ENCODE measurements at places on chromosomes 16 and 17. TPM values are rescaled to one million over a fixed set of nuclear protein-coding genes. Genes with fewer than 3 reads are reported as not detected.

KRT39 gene
- not detected for total RNA-seq

CRYBA1 gene
- not detected for total RNA-seq

CCL8 gene
- total RNA-seq: 0.16 TPM

ODAD4 gene
- not detected for total RNA-seq

CPHXL gene
- not detected for total RNA-seq

TMEM204 gene
- total RNA-seq: 67.7 TPM

RHOT1 gene
- 47.1 TPM for total RNA-seq

B9D1 gene
- 12.8 TPM for total RNA-seq

SLC16A5 gene
- total RNA-seq: 8.2 TPM

SLX1A gene
- 41.9 TPM for total RNA-seq

FSCN2 gene
- total RNA-seq: 1.1 TPM

ACSM2B gene
- not detected for total RNA-seq

BEAN1 gene
- not detected for total RNA-seq

METRNL gene
- 82.5 TPM for total RNA-seq

DHX8 gene
- total RNA-seq: 39.2 TPM

TSPAN10 gene
- 1.3 TPM for total RNA-seq

DNAH9 gene
- total RNA-seq: not detected

SYT17 gene
- total RNA-seq: 1.5 TPM

FOXJ1 gene
- not detected for total RNA-seq

UBALD1 gene
- 7.4 TPM for total RNA-seq

LLGL2 gene
- 21.5 TPM for total RNA-seq

CEP295NL gene
- total RNA-seq: 6.4 TPM

Data from bladder microvascular endothelial cell (primary cell).